ENCODE measurements at places on chromosomes 4 and X. TPM values are rescaled to one million over a fixed set of nuclear protein-coding genes. Genes with fewer than 3 reads are reported as not detected.
A peak's percentile ranks its signal among the peaks of the same experiment; 100 is the strongest.

- no peaks in the 10 kb centered on the region for H3K27me3 ChIP-seq
- no peak overlapping the region for H3K4me3 ChIP-seq
These were observed 48.4 kb upstream of the SLC7A3 start for GRCh38 chrX:70979136-70979762.

DNA sequence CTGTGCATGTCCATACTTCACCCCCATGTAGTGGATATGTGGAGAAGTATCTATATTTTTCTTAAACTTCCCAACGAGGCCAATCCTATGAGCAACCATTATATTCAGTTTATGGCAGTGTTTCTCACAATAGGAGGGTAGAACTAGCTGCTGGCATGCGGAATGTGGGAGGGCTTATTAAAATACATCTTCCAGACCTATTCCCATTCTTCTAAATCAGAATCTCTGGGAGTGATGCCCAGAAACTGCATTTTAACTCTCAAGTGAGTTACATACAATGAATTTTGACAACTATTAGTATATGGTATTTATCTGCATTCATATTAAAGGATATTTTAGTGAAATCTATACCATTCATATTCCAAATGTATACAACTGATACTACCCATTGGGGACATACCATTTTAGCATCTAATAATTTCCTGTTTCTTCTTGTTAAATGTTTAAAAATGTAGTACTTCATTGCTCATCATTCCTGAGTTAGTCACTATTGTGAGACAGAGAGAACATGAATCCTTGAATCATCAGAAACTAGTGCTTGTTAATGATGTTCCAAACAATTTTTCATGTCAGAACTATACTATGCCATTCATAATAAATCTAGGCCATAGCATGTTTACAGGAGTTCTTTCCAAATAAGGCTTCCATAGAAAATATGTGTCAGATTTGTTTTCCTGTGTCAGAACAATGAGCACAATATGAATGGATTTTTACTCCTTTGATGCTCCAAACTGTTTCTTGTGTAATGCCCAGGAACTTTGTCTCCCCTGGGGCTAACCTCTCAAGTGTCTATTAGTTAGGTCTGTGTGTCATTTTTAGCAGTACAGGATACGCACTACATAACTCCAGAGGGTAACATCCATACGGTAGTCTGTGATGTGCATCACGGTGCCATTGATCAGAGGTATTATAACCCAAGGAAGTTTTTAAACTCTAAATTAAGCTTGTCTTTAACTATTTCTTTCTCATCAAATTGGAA, 198.8 kb upstream of the BMP3 start:
- no peaks in the 10 kb centered on the region for H3K4me1 ChIP-seq
- no peak for DNase-seq
- H3K36me3 ChIP-seq: no peaks in the 10 kb centered on the region
- no peaks in the 10 kb centered on the region for H3K27me3 ChIP-seq
- no peak overlapping the region for H3K27ac ChIP-seq

SHROOM4 gene
- 3.3 TPM for total RNA-seq

- no peaks in the 10 kb centered on the region for H3K36me3 ChIP-seq
- H3K4me1 ChIP-seq: peaks cover 11% of the 10 kb centered on the region
- DNase-seq: no peak
- H3K27ac ChIP-seq: no peak overlapping the region
- H3K27me3 ChIP-seq: no peaks in the 10 kb centered on the region
These were observed 18.0 kb upstream of the TBC1D14 start for GRCh38 chr4:6891436-6892170.

DNA sequence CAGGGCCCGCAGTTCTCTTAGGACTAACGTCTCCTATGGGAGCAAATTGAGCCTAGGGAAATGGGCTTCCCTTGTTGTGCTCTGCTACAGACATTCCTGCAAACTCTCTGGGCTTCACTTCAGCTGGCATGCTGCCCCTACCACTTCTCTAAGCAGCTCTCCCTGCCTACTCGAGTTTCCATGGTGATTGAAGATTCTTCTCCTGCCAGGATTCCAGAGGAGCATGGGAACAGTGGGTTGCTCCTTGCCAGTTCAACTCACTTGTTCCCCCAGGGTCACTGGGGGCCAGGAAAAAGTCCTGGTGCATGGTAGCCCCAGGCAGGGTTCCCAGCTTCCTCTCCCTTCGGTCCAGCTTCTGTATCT, 21.1 kb upstream of the WDR17 start:
- H3K4me1 ChIP-seq: no peaks in the 10 kb centered on the region
- H3K27ac ChIP-seq: no peak overlapping the region
- no peak overlapping the region for H3K4me3 ChIP-seq
- H3K27me3 ChIP-seq: no peaks in the 10 kb centered on the region

GRCh38 chr4:81472281-81473182, 825 bp upstream of the RASGEF1B start:
- H3K27me3 ChIP-seq: no peaks in the 10 kb centered on the region
- H3K27ac ChIP-seq: peak overlapping the region; percentile 98
- H3K4me3 ChIP-seq: peak overlapping the region; percentile 82
- no peak for DNase-seq

- no peaks in the 10 kb centered on the region for H3K4me1 ChIP-seq
- H3K36me3 ChIP-seq: no peaks in the 10 kb centered on the region
- H3K27ac ChIP-seq: no peak overlapping the region
- DNase-seq: no peak
- no peaks in the 10 kb centered on the region for H3K27me3 ChIP-seq
These were observed 3.4 kb downstream of the TEX13B start for GRCh38 chrX:107978707-107979307.

- DNase-seq: no peak
- no peaks in the 10 kb centered on the region for H3K27me3 ChIP-seq
- H3K36me3 ChIP-seq: no peaks in the 10 kb centered on the region
- no peak overlapping the region for H3K4me3 ChIP-seq
- no peaks in the 10 kb centered on the region for H3K4me1 ChIP-seq
These were observed 33.4 kb downstream of the ARHGEF6 start for GRCh38 chrX:136747003-136747986.

DNA sequence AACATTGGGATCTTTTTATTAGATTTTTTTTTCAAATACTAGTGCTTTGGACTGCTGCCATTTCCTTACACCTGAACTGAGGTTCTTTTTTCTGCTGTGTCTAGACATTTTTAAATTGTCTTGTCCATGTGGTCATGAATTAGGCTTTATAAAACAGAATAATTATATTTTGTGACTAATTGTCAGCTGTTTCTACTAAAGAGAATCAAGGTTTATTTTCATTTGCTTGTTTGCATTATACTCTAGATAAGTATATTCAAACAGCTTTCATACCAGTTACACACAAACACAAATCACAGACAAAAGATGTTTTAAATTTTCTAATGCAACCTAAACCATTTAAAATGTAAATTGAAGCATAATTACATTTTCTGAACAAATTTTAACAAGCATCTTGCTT, 194.7 kb downstream of the GALNTL6 start:
- H3K36me3 ChIP-seq: no peaks in the 10 kb centered on the region
- no peak overlapping the region for H3K27ac ChIP-seq
- H3K4me1 ChIP-seq: no peaks in the 10 kb centered on the region
- DNase-seq: no peak
- no peak overlapping the region for H3K4me3 ChIP-seq

DNA sequence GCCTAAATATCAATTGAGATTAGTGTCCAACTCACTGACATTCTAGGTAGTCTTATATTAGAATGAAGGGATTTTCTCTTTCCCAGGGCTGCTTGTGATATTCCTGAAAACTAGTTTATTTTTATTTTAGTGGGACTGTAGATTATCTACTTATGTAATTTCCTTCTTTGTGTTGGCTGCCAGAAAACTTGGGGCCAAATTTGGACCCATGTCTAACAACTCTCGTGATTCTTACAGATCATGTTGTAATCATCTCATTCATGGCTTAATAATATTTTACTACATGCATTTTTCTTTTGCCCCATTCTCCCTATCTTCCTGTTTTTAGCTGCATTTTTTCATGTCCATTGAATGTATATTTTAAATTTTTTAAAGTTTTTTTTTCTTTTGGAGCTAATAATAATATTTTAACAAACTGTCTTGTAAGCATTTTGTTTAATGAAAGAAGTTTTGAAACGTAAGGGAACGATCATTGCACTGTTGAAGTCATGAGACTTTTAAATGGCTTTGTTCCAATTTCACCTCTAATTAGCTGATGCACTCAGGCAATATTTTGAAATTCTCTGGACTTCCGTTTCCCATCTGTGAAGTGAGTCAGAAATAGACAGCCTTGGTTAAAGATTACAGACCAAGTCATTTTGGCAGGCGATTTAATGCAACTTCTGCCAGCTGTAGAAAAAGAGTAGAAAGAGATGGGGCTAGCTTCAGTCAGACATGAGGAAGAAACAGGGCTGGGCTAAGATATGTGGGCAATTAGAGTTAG, 14.3 kb upstream of the TDO2 start:
- H3K4me3 ChIP-seq: no peak overlapping the region
- no peak for DNase-seq
- no peaks in the 10 kb centered on the region for H3K36me3 ChIP-seq
- H3K27me3 ChIP-seq: no peaks in the 10 kb centered on the region
- no peaks in the 10 kb centered on the region for H3K4me1 ChIP-seq

FGF5 gene
- total RNA-seq: 0.30 TPM

DNA sequence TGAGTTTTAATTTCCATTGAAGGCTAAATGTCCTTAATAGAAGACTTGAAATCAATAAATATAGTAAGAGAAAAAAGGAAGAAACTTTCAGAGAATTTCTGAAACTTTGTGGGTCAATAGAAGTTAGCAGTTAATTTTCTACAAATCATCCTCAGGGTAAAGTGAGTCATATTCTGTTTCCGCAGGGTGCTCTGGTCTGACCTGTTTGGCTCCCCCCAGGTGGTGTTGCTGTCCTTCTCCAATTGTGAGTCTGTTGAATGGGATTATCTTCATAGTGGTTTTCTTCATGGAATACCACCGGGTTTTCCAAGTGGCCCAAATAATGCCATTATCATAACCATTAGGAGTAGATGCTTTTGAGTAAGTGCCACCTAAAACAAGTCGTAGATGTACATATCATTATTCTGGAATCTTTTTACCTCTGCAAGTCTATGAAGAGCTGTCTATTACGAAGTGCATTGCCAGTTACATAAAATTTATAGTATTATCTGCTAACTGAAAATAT, 7.7 kb downstream of the FGG start:
- H3K4me1 ChIP-seq: no peaks in the 10 kb centered on the region
- no peak overlapping the region for H3K27ac ChIP-seq

GRCh38 chr4:112860830-112861690, 188.4 kb upstream of the ANK2 start:
- H3K27me3 ChIP-seq: no peaks in the 10 kb centered on the region
- DNase-seq: no peak
- H3K4me3 ChIP-seq: no peak overlapping the region
- no peak overlapping the region for H3K27ac ChIP-seq
- H3K36me3 ChIP-seq: no peaks in the 10 kb centered on the region

BCORL1 gene
- total RNA-seq: 14.4 TPM

- no peak overlapping the region for H3K27ac ChIP-seq
- H3K4me1 ChIP-seq: no peaks in the 10 kb centered on the region
- no peak overlapping the region for H3K4me3 ChIP-seq
- H3K36me3 ChIP-seq: no peaks in the 10 kb centered on the region
These were observed 72.3 kb upstream of the ADGRG2 start for GRCh38 chrX:19194285-19195242.

DNA sequence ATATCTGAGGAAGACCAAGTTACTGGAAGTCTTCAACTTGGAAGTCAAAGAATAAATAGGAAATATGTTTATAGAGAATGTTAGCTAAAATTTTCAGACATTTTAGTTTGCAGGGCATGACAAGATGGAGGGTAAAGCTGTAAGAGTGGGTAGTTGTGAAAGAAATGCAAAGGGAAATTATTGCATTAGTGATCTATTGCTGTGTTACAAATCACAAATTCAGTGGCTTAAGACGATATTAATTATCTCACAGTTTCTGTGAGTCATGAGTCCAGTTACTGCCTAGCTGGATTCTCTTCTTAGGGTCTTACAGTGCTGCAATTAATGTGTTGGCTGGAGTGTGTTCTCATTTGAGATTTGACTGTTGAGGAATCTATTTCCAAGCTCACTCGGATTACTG, 62.9 kb upstream of the CAMK2D start:
- no peaks in the 10 kb centered on the region for H3K27me3 ChIP-seq
- DNase-seq: no peak
- H3K4me1 ChIP-seq: no peaks in the 10 kb centered on the region
- H3K4me3 ChIP-seq: no peak overlapping the region
- no peak overlapping the region for H3K27ac ChIP-seq
- no peaks in the 10 kb centered on the region for H3K36me3 ChIP-seq

- H3K4me1 ChIP-seq: peaks cover 4% of the 10 kb centered on the region
- DNase-seq: peak; percentile 70
- no peak overlapping the region for H3K27ac ChIP-seq
- H3K36me3 ChIP-seq: no peaks in the 10 kb centered on the region
- peaks cover 24% of the 10 kb centered on the region for H3K27me3 ChIP-seq
- H3K4me3 ChIP-seq: no peak overlapping the region
These were observed 1.4 kb upstream of the DOK7 start for GRCh38 chr4:3461515-3462291.

WAS gene
- total RNA-seq: 4.9 TPM

- no peak overlapping the region for H3K4me3 ChIP-seq
- no peaks in the 10 kb centered on the region for H3K27me3 ChIP-seq
- DNase-seq: no peak
- no peaks in the 10 kb centered on the region for H3K36me3 ChIP-seq
These were observed 166.5 kb upstream of the STS start for GRCh38 chrX:6980981-6981380.

MFSD8 gene
- total RNA-seq: 19.9 TPM

NR0B1 gene
- 0.20 TPM for total RNA-seq

- no peak overlapping the region for H3K4me3 ChIP-seq
- no peak overlapping the region for H3K27ac ChIP-seq
- no peaks in the 10 kb centered on the region for H3K27me3 ChIP-seq
These were observed 674.4 kb upstream of the LCORL start for GRCh38 chr4:18695733-18696527.

DNA sequence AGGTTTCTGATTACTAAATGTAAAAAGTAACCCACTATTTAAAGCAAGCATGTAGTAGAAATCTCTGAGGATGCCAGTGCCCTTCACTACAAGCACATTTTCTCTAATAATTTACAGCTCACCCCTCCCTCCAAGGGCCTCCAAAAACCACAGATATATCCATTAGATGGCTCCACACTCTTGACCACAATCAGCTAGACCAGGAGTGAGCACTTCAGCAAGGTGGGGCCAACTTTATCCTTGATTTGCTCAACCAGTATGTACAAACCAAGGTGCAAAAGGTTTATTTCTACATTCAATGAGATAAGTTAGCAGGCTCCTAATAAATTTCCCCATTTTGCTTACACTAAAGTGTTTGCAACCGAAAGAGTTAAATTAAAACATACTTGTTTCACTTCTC, 35.8 kb downstream of the RFC1 start:
- no peaks in the 10 kb centered on the region for H3K36me3 ChIP-seq
- H3K4me3 ChIP-seq: no peak overlapping the region
- no peaks in the 10 kb centered on the region for H3K27me3 ChIP-seq
- H3K4me1 ChIP-seq: no peaks in the 10 kb centered on the region

All from colonic mucosa (tissue), 4 donors.